ENCODE measurements at places on chromosomes 1 and 21.

DNA sequence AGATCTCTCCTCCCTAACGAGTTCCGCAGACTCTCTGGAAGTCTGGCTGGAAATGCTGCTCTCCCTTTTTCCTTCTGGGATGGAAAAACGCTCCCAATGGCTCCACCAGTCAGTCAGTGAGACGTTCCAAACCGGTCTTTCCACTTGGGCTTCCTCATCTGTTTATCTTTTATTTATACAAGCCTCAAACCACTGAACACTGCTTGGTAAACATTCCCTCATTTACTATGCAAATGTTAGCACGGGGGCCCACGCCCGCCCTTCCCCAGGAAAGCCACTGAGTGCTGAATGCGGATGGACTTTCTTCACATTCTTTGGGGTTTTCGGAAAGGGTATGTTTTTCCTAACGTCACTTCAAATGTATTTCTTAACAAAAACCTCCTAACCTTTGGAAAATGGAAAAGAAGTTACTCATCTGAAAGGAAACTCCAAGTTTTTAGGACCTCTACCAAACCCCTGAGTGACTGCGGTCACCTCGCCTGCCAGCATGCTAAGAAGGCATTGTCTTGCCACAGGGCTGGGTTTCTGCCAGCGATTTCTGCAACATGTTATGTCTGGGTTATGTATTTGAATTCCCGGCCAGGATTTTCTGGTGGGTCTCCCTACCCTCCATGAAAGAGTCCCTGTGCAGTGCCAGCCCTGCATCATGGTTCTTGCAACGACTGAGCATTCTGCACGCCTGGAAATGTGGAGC is 14.0 kb upstream of the UMODL1 start:
- no peak for DNase-seq

GRCh38 chr1:4664095-4664494 is 9.7 kb downstream of the AJAP1 start:
- no peak for DNase-seq

GRCh38 chr1:39970274-39970673 is 15.3 kb downstream of the MFSD2A start:
- DNase-seq = no peak

GRCh38 chr1:98458511-98459485 is 202.7 kb upstream of the SNX7 start:
- no peak for DNase-seq

All from HTR-8/SVneo (cell line).